H1 (cell line): ENCODE measurements at places on chromosomes 4 and X.

GRCh38 chr4:88098993-88099752 is 59.3 kb downstream of the ABCG2 start:
- no peaks in the 10 kb centered on the region for H3K4me1 ChIP-seq
- DNase-seq = no peak
- no peaks in the 10 kb centered on the region for H3K36me3 ChIP-seq
- no peaks in the 10 kb centered on the region for H3K27me3 ChIP-seq
- no peak overlapping the region for H3K27ac ChIP-seq

- no peak overlapping the region for H3K4me3 ChIP-seq
- no peak overlapping the region for H3K27ac ChIP-seq
- H3K4me1 ChIP-seq = no peaks in the 10 kb centered on the region
- no peaks in the 10 kb centered on the region for H3K36me3 ChIP-seq
Measured at GRCh38 chr4:13371048-13371447, 113.1 kb downstream of the RAB28 start.

DNA sequence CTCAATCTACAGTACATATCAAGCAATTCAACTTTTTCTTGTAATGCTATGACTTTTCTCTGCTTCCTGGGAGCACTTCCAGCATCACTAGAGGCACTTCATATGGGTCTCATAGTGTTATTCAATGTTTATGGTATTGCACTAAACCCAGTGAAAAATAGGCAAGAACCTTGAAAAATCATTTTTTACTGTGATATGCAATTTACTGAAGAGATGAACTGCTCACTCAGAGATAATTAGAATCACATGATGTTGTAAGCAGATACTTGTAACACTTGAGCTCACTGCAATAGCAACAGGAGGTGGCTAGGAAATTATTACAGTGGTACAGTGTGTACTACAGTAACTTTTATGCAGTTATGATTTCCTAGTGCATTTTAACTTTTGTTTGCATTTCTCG is 93.3 kb downstream of the RASGEF1B start:
- no peaks in the 10 kb centered on the region for H3K36me3 ChIP-seq
- H3K4me3 ChIP-seq = no peak overlapping the region
- no peak overlapping the region for H3K27ac ChIP-seq
- H3K27me3 ChIP-seq = no peaks in the 10 kb centered on the region
- H3K4me1 ChIP-seq = no peaks in the 10 kb centered on the region

DNA sequence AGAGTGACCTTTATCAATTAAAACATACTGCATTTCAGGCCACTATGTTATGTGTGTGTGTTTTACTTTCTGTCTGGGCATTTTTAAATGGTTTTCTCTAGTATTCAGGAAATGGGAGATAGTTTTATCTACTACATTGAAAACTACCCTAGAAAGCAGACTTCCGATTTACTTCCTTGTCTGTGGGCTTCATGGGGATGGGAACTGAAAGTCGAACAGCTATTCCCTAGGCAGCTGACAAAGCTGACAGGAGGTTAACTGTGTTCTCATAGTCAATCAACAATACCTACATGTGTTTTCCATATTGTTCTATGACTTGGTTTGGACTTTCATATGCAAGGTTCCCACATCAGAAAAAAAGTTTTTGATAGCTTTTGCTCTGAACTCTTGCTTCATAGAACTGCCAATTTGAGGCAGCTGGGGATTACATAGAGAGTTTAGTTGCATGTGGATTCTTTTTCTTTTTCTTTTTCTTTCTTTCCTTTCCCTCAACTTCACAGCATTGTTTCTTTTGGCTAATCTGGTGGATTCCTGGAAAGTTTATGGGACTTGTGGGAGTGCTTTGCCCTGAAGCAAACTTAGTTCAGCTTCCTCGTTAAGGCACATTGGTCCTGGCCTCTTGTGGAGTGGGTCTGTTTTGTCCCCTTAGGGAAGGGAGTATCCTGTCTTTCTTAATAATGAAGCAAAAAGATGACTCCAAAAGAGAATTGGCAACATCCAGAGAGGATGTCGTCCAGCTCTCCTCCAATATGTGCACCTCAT is 327.1 kb upstream of the GIMD1 start:
- H3K27ac ChIP-seq = no peak overlapping the region
- H3K36me3 ChIP-seq = no peaks in the 10 kb centered on the region
- H3K4me1 ChIP-seq = no peaks in the 10 kb centered on the region
- no peak overlapping the region for H3K4me3 ChIP-seq
